ENCODE measurements at places on chromosomes 6 and 20.

DNA sequence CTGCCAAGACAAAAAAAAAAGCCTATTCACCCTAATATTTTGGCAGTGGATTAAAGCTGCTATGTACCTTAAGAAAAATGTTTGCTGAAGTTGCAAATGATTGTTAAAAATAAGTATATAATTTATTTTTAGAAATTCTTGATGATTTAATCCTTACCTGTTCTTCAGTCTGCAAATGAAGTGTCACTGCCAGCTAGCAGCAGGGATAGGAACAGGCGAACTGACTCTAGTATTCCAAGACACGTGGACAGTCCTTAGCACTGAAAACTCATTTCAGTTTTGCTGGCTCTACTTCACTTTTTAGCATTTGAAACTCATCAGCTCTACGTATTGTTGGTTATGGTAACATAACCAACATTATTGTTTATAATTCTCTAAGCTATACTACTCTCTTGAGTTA is 204.4 kb upstream of the ID4 start:
- DNase-seq, result no peak

DNA sequence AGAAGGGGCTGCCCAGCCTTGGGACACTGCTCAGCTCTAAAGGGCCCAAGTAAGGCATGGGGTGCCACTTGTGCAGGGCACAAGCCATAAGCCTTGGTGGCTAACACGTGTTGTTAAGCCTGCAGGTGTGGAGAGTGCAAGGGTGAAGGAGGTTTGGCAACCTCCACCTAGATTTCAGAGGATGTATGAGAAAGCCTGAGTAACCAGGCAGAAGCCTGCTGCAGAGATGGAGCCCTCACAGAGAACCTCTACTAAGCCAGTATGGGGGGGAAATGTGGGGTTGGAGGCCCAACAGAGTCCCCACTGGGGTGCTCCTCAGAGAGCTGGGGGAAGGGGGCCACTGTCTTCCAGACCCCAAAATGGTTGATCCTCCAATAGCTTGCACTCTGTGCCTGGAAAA is 32.6 kb downstream of the SERINC1 start:
- no peak for DNase-seq

DNA sequence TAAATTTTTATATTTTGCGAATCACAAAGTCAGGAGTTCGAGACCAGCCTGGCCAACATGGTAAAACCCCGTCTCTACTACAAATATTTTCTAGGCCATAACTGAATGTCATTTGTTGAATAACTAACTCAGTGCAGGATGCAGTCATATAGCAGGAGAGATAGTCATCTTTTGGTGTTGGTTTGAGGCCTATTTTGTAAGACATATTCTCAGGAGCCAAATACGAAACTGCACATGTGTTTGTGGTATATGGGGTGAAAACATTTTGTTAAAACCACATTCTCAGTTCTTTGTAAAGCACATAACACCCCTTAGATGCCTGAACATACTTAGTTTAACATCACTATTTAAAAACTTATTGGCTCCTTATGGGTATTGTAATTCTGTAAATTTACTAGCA is 4.7 kb upstream of the ENPP5 start:
- DNase-seq, result no peak

DNA sequence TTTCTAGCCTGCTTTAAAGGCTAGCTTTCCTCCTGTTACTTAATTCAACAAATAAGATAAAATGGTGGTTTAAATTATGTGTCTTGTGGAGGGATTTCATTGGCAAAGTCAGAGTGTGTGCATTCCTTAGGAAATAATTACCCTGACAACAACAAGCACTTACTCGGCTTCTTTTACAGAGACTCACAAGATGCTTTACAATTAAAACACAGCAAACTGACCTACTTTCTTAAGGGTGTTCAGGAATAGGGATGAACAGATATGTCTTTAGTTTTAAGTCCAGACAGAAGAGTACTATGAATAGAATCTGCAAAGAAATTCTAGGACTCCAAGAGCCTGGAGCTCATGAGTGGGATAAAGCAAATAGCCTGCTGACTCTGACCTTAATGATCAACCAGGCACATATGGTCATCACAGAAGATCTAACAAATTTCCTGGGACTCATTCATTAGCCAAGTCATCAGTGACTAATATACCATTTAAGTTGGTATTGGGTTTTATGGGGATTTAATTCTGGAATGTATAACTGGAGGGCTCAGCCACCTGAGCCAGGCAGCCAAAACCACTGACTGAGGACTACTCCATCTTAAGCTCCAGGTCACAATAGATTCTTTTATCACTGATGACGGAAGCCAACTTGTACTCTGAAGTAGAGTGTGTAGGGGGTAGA is 161.8 kb upstream of the RIMS1 start:
- DNase-seq, result no peak

- DNase-seq, result no peak
These were observed 130.1 kb downstream of the LRRC1 start for GRCh38 chr6:53924821-53925422.

GRCh38 chr20:1467355-1468116 is 887 bp upstream of the NSFL1C start:
- DNase-seq, result no peak

- DNase-seq, result no peak
These were observed 439.1 kb upstream of the OPRM1 start for GRCh38 chr6:153599901-153600300.

GRCh38 chr20:46798430-46798829 is 89.0 kb downstream of the SLC2A10 start:
- DNase-seq, result no peak

GRCh38 chr6:31586008-31586407 is at the start of gene LST1:
TSS of gene LST1 (plus strand) at chr6:31586277. CDS start at chr6:31587300, 1,023 bp downstream.
- DNase-seq, result no peak

GRCh38 chr20:46312075-46312944 is 4.0 kb upstream of the CDH22 start:
- no peak for DNase-seq

- DNase-seq, result peak; percentile 52
These were observed 302.2 kb upstream of the EPHA7 start for GRCh38 chr6:93721386-93722048.

GRCh38 chr6:80742481-80742880 is 636.0 kb downstream of the BCKDHB start:
- no peak for DNase-seq

DNA sequence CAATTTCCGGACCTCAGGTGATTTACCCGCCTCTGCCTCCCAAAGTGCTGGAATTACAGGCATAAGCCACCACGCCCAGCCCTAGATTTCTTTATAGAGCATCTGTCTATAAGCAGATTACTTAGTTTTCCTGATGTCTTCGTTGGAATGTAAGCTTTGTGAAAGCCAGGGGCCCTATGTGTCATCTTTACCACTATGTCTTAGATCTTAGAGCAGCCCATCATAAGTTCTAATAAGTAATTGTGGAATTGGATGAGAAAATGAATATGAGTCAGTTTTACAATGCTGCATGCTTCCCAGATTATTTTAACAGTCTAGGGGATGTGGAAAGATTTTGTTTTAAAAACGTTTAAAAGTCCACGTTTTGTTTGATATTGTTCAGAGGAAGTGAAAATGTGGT is 9.1 kb upstream of the ZBTB2 start:
- no peak for DNase-seq

DNA sequence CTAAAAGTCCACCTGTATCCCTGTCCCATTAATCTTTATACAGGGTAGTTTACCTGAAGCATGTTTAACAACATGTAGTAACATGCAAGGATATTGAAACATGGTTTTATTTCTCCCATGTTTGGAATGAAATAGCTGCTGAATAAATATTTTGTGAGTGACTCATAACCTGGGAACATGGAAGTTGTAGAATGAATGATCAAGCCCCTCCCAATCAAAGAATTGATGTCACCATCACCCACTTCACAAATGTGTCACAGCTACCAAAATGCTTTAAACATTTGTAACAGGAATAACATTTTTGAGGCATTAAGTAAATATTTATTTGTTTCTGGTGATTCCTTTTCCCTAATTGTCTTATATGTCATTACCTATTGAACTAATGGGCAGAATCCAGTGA is 58.9 kb upstream of the TNFAIP3 start:
- no peak for DNase-seq

DNA sequence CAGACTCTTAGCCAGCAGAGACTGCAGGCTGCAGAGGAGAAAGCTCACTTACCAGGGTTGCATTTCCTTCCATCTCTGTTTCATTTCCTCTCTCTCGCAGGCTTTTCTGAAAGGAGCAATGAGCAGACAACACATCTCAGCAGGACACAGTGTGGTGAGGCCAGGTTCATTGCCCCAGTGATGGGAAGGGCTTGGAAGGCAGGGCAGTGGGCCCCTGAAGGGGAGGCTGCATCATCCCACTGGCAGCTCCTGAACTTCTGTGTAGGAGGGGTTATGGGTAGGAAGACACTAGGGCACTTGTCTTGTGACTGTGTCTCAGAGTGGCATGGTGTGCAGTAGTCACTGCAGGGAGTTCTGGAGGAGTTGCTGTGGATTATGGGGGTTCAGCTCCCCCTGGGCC is 246.8 kb downstream of the QKI start:
- DNase-seq, result no peak

DNA sequence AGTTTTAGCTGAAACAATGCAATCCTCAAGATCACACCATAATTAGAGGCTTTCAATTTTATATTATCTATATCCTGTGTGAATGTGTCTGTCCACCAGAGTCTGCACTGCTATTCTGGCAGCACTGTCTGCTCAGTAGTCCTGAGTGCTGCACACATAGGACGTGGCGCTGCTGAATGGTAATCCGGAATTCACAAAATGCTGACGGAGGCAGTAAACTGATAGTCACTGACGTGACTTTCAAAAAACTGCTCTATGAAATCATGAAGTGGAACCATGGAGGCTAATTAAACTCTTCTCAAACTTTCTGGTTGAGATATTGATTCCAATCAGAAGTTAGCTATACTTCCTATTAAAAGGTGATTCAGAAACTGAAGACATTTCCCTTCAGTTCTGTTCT is 190.8 kb upstream of the NOX3 start:
- no peak for DNase-seq

DNA sequence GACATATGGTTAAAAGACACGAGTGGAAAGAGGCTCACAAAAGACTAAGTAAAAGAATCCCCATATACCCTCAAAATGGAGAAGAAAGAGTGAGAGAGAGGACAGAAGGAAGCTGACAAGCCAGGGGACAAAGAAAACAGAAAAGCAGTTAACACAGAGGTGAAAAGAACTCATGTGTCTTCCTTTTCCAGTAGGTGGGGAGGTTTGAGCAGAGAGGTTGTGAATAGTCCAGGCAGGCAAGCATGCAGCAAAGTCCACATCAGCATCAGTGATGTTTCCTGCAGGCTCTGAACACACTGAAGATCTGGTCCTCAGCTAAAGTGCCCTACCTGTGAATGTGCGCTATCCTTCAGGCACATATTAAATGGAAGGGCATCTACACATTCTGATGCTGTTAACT is 196.5 kb upstream of the IRAK1BP1 start:
- DNase-seq, result no peak

DNA sequence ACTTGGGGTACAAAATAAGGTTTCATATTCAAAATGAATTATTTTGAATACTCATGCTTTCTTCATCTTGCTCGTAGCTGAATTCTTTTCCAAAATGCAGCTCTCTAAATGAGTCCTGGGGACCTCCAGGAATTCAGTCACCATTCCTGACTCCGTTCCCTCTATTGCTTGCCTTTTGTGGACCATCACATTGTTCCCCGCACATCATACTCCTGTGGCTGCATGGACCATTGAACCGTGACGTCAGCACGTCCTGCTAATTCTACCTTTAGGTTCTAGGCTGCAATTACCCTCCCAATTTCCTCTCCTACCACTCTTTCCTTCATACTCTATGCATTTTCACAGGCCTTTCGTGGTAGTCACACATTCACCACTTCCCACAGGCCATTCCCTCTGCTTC is 173.1 kb upstream of the ID4 start:
- no peak for DNase-seq

GRCh38 chr6:154592199-154592860 is 81.8 kb upstream of the CNKSR3 start:
- DNase-seq, result no peak

- no peak for DNase-seq
These were observed 15.3 kb downstream of the VEGFA start for GRCh38 chr6:43785220-43785752.

DNA sequence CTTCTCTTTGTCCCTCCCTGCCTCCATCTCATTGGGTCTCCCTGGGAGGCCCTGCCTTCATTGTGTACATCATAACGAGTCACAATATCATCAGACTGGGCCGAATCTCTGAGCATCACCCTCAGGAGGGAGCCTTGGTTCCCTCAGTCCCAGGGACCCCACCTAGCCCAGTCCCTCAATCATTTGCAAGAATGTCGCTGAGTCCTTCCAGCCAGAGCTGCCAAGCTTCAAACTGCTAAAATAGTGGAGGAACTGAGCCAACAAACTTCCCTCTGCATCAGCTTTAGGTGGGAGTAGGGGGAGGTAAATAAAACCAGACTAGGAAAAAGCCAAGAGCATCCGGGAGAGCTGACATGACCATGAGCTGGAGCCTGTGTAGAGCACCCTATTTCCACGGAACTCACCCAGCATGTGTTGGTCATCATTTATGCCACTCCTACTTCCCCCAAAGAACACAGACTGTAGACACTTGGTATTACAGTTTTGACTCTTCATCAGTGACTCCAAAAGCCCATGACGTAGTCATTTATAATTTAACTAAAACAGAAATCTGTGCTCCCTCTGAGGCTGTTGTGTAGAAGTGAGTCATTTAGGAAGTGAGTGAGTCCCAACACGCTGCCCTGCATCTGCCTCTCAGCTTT is 28.8 kb upstream of the IL17A start:
- DNase-seq, result no peak

DNA sequence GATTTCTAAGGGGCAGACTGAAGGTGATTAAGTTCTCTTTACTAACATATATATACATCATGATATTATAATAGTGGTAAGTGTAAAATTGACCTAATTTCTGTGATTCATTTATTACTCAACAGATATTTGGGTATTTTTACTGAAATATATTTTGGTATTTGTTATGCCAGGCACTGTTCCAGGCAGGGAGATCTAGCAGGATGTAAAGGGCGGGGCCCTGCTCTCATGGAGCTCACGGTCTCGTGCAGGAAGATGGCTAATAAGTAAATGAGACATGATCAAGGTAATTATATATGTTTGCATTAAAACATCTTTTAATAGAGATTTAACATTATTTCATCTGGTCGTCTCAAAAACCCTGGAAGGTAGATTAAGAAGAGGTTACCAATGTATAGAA is 27.7 kb downstream of the FAM50B start:
- no peak for DNase-seq

DNA sequence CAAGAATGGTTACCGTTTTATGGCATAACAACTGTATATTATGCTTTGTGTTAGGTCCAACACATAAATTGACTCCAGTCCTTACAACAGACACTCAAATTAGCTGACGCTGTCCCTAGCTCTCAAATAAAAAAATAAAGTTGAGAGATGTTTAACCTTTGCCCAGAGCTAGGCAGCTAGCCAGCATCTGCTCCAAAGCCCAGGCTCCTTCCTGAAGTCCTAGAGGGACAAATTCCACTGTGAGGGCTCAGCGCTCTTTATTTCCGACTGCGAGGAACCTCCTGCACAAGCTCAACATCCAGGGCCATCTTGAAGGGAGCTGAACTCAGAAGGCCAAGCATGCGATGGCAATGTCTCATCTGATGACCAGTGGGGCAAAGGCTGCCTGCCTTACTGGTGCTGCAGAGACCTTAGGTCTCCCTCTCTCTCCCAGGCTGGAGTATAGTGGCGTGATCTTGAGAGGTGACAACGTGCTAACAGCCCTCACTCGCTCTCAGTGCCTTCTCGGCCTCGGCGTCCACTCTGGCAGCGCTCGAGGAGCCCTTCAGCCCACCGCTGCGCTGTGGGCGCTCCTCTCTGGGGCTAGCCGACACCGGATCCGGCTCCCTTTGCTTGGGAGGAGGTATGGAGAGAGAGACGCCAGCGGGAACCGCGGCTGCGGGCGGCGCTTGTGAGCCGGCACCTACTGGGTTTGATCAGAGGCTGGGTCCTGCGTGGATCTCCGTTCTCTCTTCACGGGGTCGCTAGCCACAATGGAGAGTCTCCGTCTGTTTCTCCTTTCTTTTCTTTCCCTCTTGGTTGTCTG is 24.7 kb upstream of the GFOD1 start:
- no peak for DNase-seq

Measured in NCI-H2107 (cell line).